ENCODE measurements at places on chromosomes 2 and 18.

DNA sequence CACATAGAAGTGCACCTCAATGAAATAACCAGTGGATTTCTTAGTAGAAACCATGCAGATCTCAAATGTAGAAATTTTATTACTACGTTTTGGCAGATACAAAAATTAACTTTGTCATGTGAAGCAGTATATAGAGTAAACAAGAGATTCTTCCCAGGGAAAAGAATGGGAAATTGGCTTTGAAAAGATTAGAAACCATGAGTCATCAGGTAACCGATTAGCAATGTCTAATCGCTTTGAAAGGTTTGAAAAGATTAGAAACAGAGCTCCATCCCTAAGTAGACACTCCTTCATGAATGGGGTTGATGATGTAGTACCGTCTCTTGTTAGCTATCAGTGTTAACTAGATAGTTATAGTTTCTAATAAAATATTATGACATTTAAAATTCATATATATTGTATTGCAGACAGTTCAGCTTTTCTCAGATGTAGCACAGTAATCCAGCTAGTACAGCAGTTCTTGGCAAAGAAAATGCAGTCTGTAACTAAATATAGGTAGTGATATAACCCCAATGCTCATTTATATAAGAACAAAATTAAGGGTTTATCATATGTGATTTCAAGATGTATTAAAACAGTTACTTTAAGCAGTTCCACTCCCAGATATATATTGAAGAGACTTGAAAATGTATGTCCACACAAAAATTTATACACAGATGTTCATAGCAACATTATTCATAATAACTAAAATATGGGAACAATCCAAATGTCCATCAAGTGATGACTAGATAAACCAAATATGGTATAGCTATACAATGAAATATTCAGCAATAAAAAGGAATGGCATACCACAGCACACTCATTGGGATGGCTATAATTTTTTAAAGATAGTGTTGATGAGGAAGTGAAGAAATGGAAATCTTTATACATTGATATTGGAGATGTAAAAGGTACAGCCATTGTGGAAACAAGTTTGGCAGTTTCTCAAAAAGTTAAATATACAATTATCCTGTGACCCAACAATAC lies 113.9 kb downstream of the PTPN4 start:
- DNase-seq = no peak

DNA sequence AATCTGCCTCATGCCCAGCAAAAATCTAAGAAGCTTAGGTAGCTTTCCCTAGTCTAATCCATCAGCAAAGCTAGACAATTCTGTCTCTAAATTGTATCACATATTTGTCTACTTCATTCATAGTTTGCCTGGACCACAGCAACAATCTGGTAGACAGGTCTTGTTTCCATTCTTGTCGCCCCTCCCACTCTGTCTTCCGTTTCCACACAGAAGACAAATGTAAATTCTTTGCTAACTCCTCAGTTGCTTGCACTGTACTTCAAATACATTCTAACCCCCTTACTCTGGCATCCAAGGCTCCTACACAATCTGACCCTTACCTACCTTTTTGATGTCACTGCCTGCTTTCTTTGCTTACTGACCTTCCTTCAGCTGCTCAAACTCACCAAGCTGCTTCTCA lies 40.1 kb downstream of the THUMPD2 start:
- DNase-seq = no peak

- no peak for DNase-seq
Measured at GRCh38 chr18:33355263-33355662, 85.3 kb downstream of the CCDC178 start.

DNA sequence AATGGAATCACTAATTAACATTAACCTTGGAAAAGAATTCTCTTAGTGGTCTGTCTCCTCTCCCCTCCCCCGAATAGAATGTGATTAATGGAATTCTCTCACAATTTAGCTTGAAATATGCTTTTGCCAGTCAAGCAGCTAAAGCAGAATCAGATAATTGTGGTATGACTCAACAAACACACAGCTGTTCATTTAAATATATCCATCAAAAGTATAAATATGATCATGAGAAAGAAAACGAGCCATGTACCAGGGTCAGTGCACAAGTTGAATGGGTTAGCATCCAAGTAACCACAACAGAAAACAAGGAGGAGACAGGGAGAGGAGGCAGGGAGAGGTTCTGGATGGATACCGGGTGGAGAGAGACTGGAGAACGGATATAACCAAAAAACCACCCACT lies 66.9 kb downstream of the ACVR1 start:
- DNase-seq = no peak

DNA sequence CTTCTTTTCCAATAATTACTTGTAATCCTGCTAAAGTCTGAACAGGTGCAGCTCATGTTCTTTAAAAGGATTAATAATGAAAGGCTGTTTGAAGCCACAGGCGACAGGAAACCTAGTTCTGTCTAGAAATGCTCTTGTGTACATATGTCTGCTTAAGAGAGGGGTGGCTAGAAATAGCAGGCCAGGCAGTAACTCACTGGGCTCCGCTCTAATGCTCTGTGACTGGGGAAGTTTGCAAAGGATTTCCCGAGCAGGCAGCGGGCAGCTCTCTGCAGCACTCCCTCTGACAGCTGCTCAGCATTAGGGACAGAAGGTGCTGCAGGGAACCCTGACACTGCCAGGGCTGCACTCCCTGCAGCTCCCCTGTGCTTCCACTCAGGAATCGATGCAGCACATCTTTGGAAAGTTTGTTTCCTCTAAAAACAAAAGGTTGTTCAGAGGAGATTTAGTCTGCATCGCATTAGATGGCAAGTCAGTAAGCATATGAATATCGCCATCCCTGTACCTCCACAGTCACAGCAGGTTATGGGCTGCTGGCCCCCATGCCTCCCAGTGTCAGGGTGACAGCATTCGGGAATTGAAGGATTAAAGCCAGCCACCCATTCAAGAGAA lies 33.1 kb upstream of the TTC39C start:
- DNase-seq = no peak

DNA sequence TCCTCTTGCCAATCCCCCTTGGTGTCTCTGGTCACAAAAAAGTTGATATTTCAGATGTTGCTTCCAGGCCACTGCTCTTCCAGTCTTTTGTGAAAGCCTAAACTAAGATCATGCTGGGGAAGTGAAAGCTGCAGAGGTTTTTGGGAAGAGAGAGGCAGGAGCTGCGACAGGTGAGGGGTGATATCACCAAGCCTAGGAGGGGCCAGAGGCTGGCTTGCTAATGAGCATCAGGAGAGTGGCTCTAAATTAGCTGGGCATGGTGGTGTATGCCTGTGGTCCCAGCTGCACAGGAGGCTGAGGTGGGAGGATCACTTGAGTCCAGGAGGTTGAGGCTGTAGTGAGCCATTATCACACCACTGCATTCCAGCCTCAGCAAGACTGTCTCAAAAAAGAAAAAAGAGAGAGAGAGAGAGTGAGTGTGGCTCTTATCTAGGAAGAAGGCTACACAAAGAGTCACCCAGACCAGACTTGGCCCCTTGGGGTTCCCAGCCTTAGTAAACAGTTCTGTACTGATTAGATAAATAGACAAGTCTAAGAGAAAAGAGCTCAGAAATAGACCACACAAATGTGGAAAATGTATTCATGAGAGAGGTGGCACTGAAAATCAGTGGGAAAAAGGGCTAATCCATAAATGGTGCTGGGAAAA lies 14.6 kb upstream of the CDK5R2 start:
- no peak for DNase-seq

- DNase-seq = peak; percentile 54
Measured at GRCh38 chr18:76410660-76411417, 84.2 kb downstream of the ZNF516 start.

- DNase-seq = no peak
Measured at GRCh38 chr2:96498021-96498431, 7.1 kb downstream of the NEURL3 start.

All from activated CD8-positive, alpha-beta memory T cell treated with anti-CD3 and anti-CD28 coated beads for 24 hours (primary cell).